Left lung (tissue), 14 donors: ENCODE measurements at places on chromosomes 5 and 9. TPM values are rescaled to one million over a fixed set of nuclear protein-coding genes. Genes with fewer than 3 reads are reported as not detected.

DNA sequence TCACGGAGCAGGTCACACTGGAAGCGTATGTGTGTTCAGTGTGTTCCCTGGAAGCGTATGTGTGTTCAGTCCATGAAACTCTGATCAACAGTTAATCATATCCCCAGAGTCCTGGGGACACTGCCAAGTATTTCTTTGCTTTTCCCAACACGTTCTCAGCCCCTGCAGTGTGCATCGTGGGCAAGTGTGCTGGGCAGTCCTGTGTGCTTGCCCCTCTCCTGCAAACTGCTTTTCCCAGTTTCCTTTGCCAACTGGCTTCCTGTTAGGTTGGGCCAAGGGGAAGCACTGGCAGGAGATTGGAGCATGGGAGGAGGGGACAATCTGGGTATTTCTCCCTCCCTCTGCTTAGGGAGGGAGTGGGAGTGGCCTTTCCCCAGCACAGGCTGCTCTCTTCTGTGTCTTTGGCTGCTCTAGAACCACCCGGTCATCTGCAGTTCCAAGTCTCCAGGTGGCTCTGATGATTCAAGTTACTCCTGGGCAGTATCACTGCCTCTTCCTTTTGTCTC, 36.8 kb upstream of the NEK6 start:
- no peak for DNase-seq

DNA sequence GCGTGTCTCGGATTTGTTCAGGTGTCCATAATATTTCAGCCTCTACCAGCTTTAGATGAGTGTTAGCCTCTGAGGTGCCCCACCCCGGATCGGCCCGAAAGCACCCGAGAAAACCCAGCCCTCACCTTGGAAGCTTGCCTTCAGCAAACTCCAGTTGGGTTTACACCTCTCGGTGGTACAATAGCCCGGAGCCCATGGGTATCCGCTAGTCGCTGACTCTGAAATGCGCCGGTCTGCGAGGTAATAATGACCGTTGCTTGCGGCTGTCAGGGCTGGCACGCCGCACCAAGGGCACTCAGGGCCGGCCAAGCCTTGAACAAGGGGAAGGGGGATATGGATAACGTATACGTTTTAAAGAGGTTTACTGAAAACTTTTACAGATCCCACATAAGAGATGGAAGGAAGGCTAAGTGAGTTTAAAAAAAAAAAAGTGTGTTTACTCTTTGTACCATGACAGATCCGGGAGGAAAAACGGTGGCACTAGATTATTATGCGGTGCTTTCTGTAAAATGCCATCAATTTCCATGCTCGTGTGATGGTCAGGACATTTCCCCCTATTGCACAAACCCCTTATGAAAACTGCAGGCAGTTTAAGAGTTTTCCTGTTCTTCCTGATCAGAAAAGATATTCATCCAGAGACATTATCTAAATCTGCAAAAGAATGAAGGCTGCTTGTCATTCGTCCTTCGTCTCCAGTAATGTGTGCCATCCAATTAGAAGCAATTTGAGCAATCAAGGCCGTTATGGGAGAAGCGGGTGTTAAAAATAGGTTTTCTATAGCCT, 124.2 kb downstream of the TMEM161B start:
- DNase-seq = no peak

GRCh38 chr5:7047511-7048261, 334.5 kb downstream of the TENT4A start:
- DNase-seq = no peak

- no peak for DNase-seq
Measured at GRCh38 chr9:124390794-124391658, 24.2 kb downstream of the PSMB7 start.

DNA sequence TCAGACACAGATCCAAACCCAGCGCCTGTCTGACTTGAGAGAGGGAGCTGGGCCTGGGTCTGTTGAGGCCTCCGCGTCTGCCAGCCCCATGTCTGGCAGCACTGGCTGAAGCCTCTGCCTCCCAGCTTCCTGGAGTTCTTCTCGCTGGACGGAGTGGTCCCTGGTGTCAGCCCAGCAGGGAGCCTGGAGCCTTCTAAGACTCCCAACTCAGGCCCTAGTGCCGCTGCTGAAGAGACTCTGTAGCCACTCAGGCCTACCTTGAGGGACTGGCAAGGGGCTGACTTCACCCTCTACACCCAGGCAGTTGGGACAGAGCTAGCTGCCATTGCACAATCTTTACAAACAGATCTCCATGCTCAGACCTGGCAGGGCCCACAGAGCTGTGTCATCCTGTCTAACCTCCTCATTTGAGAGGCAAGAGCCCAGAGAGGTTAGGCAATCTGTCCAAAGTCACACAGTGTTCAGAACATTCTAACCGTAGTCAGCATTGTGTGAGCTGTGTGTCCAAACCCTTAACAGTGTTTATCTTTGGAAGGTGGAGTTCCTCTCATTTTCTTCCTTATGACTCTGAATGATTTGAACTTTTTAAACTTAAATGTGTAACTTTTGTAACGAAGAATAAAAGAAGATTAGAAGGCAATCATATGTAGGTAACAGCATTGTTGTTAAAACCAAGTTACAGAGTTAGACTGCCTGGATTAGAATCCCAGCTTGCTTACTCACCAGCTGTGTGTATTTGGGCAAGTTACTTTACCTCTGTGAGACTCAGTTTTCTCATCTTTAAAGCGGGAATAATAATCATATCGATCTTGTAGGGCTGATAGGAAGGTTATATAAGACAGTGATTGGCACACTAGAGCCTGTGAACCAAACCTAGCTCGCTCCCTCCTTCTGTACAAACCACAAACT, 4.6 kb upstream of the DUSP1 start:
- DNase-seq = no peak

DNA sequence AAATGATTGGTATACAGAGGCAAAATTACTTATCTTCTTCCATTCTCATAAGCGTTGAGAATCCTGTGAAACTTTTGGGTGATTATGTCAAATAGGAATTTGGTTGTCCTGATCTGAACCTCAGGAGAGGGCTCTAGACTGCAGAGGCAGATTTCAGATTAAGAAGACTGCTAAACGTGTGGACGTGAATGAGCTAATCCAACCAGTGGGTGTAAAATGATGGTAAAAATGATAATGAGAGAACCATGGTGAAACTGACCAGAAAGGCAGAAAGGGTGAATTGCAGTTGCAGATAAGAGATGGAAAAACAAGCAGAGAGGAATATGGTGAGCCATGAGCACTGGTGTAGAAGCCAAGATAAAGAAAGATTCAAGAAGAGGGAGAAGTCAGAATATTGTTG, 1200.2 kb upstream of the CDH6 start:
- DNase-seq = no peak

DNA sequence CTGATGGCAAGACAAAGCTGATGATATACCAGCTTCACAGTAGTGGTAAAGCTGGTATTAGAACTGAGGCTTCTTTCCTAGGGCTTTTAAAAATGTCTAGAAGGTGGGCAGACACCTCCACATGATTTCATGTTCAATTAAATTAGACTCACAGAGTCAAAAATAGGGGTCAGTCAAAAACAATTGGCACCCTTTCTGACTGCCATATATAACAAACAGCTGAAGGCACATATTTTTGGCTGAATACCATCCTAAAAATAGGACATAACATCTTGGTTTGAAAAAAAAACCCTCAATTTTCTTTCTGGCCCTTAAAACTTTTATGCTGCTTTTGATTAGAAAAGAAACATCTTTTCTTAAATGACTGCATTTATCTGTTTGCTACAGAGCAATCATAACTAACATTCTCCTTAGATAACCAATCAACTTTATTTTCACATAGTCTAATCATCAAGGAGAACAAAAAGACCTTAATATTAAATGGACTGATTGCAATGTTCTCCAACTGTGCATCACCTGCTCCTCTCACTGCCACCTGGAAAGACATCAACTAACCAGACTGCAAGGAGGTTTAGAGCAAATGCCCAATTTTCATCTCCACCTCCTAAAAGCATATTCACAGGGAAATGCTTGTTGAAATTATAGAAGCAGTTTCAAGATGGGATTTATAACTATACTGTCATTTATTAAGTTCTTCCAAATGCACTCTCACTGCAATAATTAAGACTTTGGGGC, 3.2 kb downstream of the SGTB start:
- no peak for DNase-seq

The UQCRQ gene
- total RNA-seq = 507 TPM

The TMOD1 gene
- total RNA-seq = 6.0 TPM
